ENCODE measurements at places on chromosomes 6 and 20.

- no peak for DNase-seq
Observed at GRCh38 chr20:37898233-37899104, 4.5 kb upstream of the VSTM2L start.

GRCh38 chr6:94300424-94301144, 881.2 kb upstream of the EPHA7 start:
- DNase-seq: no peak

- no peak for DNase-seq
Observed at GRCh38 chr6:141261672-141262060, 871.1 kb upstream of the GJE1 start.

GRCh38 chr6:352896-353470, 38.6 kb upstream of the IRF4 start:
- no peak for DNase-seq

DNA sequence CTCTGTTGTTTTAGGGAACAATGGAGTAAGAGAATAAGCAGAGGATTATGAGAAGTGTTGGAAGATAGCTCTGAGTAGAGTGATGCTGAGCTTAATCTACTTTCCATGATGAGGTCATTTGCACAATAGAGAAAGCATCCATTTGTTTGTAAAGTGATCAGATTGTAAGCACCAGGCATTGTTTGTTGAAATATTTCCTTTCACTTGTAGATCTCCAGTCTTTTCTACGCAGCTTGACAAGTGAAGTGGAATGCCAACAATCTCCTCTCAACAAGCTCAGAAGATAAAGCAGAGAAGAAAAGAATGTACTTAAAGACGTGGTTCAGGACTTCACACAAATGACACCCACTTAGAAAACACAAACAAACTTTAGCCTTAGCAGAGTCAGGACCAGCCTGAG, 80.1 kb upstream of the MARCKS start:
- DNase-seq: no peak

GRCh38 chr6:115271434-115271833, 789.3 kb downstream of the FRK start:
- DNase-seq: peak; percentile 43

DNA sequence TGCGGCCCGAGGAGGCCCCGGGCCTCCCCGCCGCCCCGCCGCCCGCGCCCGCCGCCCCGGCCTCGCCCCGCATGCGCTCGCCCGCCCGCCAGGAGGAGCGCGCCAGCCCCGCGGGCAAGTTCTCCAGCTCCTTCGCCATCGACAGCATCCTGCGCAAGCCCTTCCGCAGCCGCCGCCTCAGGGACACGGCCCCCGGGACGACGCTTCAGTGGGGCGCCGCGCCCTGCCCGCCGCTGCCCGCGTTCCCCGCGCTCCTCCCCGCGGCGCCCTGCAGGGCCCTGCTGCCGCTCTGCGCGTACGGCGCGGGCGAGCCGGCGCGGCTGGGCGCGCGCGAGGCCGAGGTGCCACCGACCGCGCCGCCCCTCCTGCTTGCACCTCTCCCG, 1.5 kb downstream of the FOXQ1 start:
- no peak for DNase-seq

Measured in NCI-H1417 (cell line).